ENCODE measurements at places on chromosomes 11 and 22. TPM values are rescaled to one million over a fixed set of nuclear protein-coding genes. Genes with fewer than 3 reads are reported as not detected.

The SYCE3 gene
- 10.2 TPM for total RNA-seq

The TMEM135 gene
- 42.1 TPM for total RNA-seq

The SCN4B gene
- total RNA-seq = 3.0 TPM

The AHNAK gene
- total RNA-seq = 434 TPM

The TPBGL gene
- 0.68 TPM for total RNA-seq

The IFT27 gene
- total RNA-seq = 16.5 TPM

The RAC2 gene
- total RNA-seq = 14.4 TPM

The MUC5AC gene
- total RNA-seq = 0.45 TPM

The SCGB1D2 gene
- 40.5 TPM for total RNA-seq

The RCOR2 gene
- total RNA-seq = 3.3 TPM

The C11orf71 gene
- total RNA-seq = 15.3 TPM

The EFCAB6 gene
- total RNA-seq = 10.5 TPM

The ANO9 gene
- 9.1 TPM for total RNA-seq

GRCh38 chr11:96781082-96781481 is 391.3 kb downstream of the JRKL start:
- H3K27me3 ChIP-seq = no peaks in the 10 kb centered on the region
- no peak overlapping the region for H3K27ac ChIP-seq
- no peak overlapping the region for H3K4me3 ChIP-seq
- DNase-seq = no peak

DNA sequence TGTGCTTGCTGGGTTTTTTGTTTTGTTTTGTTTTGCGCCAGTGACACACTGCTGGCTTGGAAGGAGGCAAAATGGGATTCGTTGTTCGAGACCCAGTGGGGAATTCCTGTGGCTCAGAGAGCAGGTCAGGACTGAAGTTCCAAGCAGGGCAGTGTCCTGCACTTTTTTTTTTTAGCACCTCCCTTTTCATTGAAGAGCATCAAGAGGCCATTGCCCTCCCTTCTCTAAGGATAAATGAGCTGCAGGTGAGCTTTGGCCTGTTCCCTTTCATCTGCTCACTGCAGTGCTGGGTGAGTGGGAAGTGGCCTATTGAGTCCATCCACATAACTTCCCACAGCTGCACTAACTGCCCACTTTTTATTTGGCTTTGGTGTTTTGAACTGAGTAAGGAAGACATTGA is 87.8 kb downstream of the ARHGAP42 start:
- H3K27ac ChIP-seq = no peak overlapping the region
- DNase-seq = no peak
- no peaks in the 10 kb centered on the region for H3K4me1 ChIP-seq
- no peaks in the 10 kb centered on the region for H3K36me3 ChIP-seq
- no peaks in the 10 kb centered on the region for H3K27me3 ChIP-seq
- no peak overlapping the region for H3K4me3 ChIP-seq

DNA sequence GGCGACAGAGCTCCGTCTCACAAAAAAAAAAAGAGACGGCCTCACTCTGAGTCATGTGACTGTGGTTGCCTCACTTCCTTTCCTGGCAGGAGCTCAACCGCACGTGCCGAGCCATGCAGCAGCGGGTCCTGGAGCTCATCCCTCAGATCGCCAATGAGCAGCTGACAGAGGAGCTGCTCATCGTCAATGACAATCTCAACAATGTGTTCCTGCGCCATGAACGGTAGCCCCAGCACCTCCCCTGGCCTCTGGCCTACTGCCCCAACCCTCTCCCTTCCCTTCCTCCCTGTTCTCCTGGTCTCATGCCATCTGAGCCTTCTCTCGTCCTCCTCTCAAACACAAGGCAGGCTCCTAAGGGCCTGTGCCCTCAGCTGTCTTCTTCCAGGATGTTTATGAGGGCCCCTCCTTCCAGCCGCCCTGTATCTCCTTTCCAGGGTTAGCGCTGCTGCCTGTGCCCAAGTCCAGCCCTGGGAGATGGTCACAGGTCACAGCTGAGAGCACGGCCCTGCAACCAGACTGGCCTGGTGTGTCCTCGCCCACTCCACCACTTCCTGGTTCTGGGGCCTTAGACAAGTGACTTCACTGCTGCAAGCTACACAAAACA is 30.7 kb downstream of the TOM1 start:
- H3K4me1 ChIP-seq = no peaks in the 10 kb centered on the region
- H3K27ac ChIP-seq = no peak overlapping the region
- peaks cover 30% of the 10 kb centered on the region for H3K36me3 ChIP-seq
- no peaks in the 10 kb centered on the region for H3K27me3 ChIP-seq
- peak; percentile 60 for DNase-seq
- no peak overlapping the region for H3K4me3 ChIP-seq

DNA sequence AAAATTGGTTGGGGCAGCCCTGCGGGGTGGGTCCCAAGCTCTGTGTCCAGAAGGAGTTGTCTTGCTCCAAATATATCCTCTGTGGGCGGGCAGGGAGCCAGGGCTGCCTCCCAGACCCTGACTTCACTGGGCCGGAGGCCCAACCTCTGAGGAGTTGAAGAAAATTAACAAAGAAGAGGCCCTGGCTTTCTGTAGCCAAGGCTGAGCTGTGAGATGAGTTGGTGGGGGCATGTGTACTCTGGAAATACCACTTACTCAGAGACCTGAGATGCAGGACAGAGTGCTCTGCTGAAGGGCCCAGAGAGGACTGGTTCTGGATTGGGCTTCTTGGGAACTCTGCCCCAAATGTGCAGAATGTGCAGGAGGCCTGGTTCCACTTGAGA is 96.3 kb downstream of the SWAP70 start:
- H3K27ac ChIP-seq = peak overlapping the region; percentile 84
- H3K4me3 ChIP-seq = no peak overlapping the region
- H3K27me3 ChIP-seq = no peaks in the 10 kb centered on the region
- peaks cover 15% of the 10 kb centered on the region for H3K4me1 ChIP-seq
- no peaks in the 10 kb centered on the region for H3K36me3 ChIP-seq

DNA sequence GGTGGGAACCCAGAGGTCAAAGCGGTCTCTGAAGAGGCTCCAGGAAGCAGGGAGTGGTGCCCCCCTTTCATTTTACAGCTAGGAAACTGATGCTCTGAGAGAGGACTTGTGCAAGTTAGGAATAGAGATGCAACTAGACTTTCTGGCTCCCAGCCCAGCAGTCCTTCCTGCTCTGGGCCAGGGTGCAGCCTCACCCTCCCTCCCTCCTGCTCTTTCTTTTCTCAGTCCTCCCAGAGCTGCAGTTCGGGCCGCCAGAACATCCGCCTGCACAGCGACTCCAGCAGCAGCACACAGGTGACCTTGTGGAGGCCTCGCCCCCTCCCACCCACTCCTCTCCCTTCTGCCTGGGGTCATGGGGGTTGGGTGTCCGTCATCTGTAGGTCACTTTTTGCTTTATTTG is 51.5 kb downstream of the LHFPL7 start:
- H3K4me3 ChIP-seq = no peak overlapping the region
- H3K4me1 ChIP-seq = peaks cover 5% of the 10 kb centered on the region
- no peaks in the 10 kb centered on the region for H3K27me3 ChIP-seq
- DNase-seq = peak; percentile 84
- no peaks in the 10 kb centered on the region for H3K36me3 ChIP-seq

DNA sequence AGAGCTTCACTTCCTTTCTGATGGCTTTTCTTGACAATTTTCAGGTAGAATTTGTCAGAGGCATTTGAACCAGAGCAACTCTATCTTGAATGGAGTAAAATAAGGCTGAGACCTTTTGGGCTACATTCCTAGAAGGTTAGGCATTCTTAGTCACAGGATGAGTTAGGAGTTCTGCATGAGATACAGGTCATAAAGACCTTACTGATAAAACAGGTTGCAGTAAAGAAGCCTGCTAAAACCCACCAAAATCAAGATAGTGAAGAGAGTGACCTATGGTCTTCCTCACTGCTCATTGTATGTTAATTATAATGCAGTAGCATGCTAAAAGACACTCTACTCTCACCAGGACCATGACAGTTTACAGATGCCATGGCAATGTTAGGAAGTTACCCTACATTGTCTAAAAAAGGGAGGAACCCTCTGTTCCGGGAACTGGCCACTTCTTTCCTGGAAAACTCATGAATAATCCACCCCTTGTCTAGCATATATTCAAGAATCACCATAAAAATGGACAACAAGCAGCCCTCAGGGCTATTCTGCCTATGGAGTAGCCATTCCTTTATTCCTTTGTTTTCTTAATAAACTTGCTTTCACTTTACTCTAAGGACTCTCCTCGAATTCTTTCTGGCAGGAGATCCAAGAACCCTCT is 1519.7 kb upstream of the TENM4 start:
- H3K27me3 ChIP-seq = no peaks in the 10 kb centered on the region
- H3K27ac ChIP-seq = no peak overlapping the region
- no peak for DNase-seq
- H3K36me3 ChIP-seq = no peaks in the 10 kb centered on the region

DNA sequence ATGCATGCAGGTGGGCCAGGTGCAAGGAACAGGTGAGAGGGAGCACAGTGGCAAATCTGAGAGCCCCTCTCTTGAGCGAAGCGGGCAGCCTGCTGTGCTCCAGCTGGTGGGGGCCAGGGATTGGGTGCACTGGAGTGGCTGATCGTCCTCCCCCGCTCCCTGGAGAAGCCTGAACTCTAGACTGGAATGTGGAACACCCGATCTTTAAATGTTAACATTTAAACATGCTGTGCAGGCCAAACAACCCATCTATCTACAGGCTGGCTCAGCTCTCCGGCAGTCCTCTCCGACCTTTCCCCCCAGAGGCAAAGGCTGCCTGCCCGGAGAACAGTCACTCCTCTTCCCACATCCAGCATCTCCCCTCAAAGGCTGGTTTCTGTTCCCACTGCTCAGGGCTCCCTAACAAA is 5.1 kb downstream of the MRGPRF start:
- H3K4me3 ChIP-seq = no peak overlapping the region
- H3K27me3 ChIP-seq = no peaks in the 10 kb centered on the region
- no peak for DNase-seq
- peaks cover 3% of the 10 kb centered on the region for H3K4me1 ChIP-seq
- peak overlapping the region; percentile 84 for H3K27ac ChIP-seq

DNA sequence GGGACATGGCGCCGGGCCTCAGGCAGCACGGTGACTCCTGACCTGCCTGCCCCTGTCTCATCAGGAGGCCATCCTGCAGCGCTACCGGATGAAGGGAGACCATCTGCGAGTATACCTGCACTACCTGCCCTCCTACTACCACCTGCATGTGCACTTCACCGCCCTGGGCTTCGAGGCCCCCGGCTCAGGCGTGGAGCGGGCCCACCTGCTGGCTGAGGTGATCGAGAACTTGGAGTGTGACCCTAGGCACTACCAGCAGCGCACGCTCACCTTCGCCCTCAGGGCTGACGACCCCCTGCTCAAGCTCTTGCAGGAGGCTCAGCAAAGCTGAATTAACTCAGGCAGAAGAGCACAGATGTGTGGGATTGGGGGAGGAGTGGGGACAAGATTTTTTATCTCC is 10.2 kb upstream of the ST3GAL4 start:
- H3K4me1 ChIP-seq = no peaks in the 10 kb centered on the region
- H3K4me3 ChIP-seq = no peak overlapping the region
- H3K27me3 ChIP-seq = no peaks in the 10 kb centered on the region
- no peak overlapping the region for H3K27ac ChIP-seq
- H3K36me3 ChIP-seq = no peaks in the 10 kb centered on the region

GRCh38 chr11:6300325-6300724 is 20.0 kb downstream of the CAVIN3 start:
- H3K27me3 ChIP-seq = no peaks in the 10 kb centered on the region
- H3K36me3 ChIP-seq = no peaks in the 10 kb centered on the region
- H3K4me1 ChIP-seq = no peaks in the 10 kb centered on the region
- no peak overlapping the region for H3K4me3 ChIP-seq
- DNase-seq = no peak

DNA sequence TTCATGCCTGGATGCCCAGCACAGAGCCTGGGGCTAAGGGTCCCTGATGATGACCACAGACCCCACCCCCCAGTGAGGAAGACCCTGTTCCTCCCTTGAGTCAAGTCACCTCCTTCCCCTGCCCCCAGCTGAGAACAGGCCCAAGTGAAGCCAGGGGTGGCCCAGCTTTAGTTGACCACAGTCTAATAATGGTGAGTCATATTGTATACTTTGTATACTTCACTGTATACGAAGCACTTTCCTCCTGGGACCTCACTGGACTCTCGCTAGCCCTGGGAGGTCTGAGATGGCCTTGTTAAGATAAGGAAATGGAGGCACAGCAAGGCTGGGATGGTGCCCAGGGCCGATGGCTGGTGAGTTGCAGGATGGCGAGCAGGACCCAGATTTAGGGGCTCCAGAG is 3.7 kb upstream of the FLRT1 start:
- no peak for DNase-seq
- no peaks in the 10 kb centered on the region for H3K4me1 ChIP-seq
- no peak overlapping the region for H3K27ac ChIP-seq
- no peak overlapping the region for H3K4me3 ChIP-seq

GRCh38 chr11:77402218-77402556 is 71.7 kb downstream of the PAK1 start:
- H3K4me3 ChIP-seq = no peak overlapping the region
- no peak for DNase-seq
- no peak overlapping the region for H3K27ac ChIP-seq
- H3K36me3 ChIP-seq = no peaks in the 10 kb centered on the region

DNA sequence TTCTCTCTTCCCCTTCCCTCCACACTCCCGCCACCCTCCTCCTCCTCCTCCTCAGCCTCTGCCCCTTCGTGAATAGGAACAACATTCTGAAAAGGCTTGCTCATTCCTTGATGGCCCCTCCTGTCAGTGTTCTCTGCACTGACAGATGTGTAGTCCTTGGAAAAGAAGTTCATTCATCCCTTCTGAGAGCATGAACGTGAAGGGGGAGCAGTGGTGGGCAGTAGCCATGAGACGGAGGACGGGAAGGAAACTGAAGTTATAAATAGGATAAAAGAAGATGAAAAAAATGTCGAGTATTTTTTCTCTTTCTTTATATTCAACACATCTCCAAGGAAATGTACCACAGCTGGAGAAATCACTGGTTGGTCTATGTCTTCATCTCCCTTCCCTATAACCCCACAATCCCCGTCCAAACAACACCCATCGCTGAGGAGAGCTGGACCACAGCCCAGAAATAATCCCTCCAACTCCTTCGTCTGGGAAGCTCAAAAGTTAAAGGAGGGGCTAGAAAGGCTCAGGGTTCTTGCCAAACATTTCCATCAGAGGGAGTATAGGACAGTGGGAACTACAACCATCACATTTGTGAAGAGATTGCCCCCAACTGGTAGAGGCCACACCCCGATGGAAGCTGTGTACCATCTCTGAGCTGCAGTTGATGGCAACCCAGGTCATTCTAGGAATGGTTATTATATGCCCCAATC is 33.5 kb downstream of the ETS1 start:
- no peak for DNase-seq
- H3K4me3 ChIP-seq = no peak overlapping the region
- no peak overlapping the region for H3K27ac ChIP-seq
- H3K27me3 ChIP-seq = no peaks in the 10 kb centered on the region
- H3K36me3 ChIP-seq = no peaks in the 10 kb centered on the region
- no peaks in the 10 kb centered on the region for H3K4me1 ChIP-seq

- no peaks in the 10 kb centered on the region for H3K27me3 ChIP-seq
- DNase-seq = peak; percentile 71
- no peak overlapping the region for H3K4me3 ChIP-seq
- no peak overlapping the region for H3K27ac ChIP-seq
- peaks cover 6% of the 10 kb centered on the region for H3K4me1 ChIP-seq
Observed at GRCh38 chr11:130431331-130431773, 2.9 kb upstream of the ADAMTS8 start.

- DNase-seq = no peak
- no peaks in the 10 kb centered on the region for H3K36me3 ChIP-seq
- no peaks in the 10 kb centered on the region for H3K4me1 ChIP-seq
- H3K4me3 ChIP-seq = no peak overlapping the region
- no peaks in the 10 kb centered on the region for H3K27me3 ChIP-seq
- H3K27ac ChIP-seq = no peak overlapping the region
Observed at GRCh38 chr11:109088086-109088485, 333.9 kb upstream of the C11orf87 start.

All from prostate gland (tissue), 2 donors.